Subcutaneous preadipocyte (primary cell): ENCODE measurements at places on chromosomes 16 and 17. TPM values are rescaled to one million over a fixed set of nuclear protein-coding genes. Genes with fewer than 3 reads are reported as not detected.

The LGALS9 gene
- 0.20 and 0.37 TPM in 2 replicates for total RNA-seq

The PPP1R9B gene
- 27.2 and 38.5 TPM in 2 replicates for total RNA-seq

The TBC1D28 gene
- not detected in 2 replicates for total RNA-seq

The CSH1 gene
- not detected in 2 replicates for total RNA-seq

The CD68 gene
- 39.7 and 53.0 TPM in 2 replicates for total RNA-seq

The PIK3R5 gene
- total RNA-seq: not detected in 2 replicates

The KRTAP17-1 gene
- not detected in 2 replicates for total RNA-seq

The MT1A gene
- 11.1 and 17.6 TPM in 2 replicates for total RNA-seq

The NDUFAB1 gene
- 73.1 and 78.3 TPM in 2 replicates for total RNA-seq

The FOXN1 gene
- total RNA-seq: not detected in 2 replicates

The CYTH1 gene
- total RNA-seq: 9.9 and 11.9 TPM in 2 replicates

The CFAP20 gene
- 23.5 and 27.4 TPM in 2 replicates for total RNA-seq

The NPIPB9 gene
- total RNA-seq: 2.2 and 2.7 TPM in 2 replicates

The ENPP7 gene
- not detected in 2 replicates for total RNA-seq
